Thoracic aorta endothelial cell (primary cell): ENCODE measurements at places on chromosomes 12 and 14. TPM values are rescaled to one million over a fixed set of nuclear protein-coding genes. Genes with fewer than 3 reads are reported as not detected.

Gene LGR5
- not detected in 2 replicates for total RNA-seq

Gene MGP
- 76.1 and 104 TPM in 2 replicates for total RNA-seq

Gene FOXN4
- total RNA-seq = not detected in 2 replicates

Gene PTGR2
- total RNA-seq = 3.5 and 4.5 TPM in 2 replicates

Gene CERS5
- total RNA-seq = 37.9 and 41.9 TPM in 2 replicates

Gene ANO2
- 12.6 and 48.8 TPM in 2 replicates for total RNA-seq

Gene SLC5A8
- total RNA-seq = not detected in 2 replicates

Gene RSRC2
- 58.6 and 61.7 TPM in 2 replicates for total RNA-seq

Gene PLBD1
- total RNA-seq = 0.40 and 1.0 TPM in 2 replicates

Gene GSKIP
- total RNA-seq = 39.8 and 56.3 TPM in 2 replicates

Gene ADAM21
- total RNA-seq = 0.36 and 0.40 TPM in 2 replicates

Gene PRR4
- 1.9 and 2.3 TPM in 2 replicates for total RNA-seq

Gene SRSF9
- total RNA-seq = 179 and 196 TPM in 2 replicates

Gene ADIPOR2
- total RNA-seq = 45.5 and 63.9 TPM in 2 replicates

Gene LMBR1L
- 58.9 and 62.1 TPM in 2 replicates for total RNA-seq

Gene TAS2R13
- total RNA-seq = 2.9 and 5.2 TPM in 2 replicates

Gene MORN3
- total RNA-seq = 0.29 and 0.80 TPM in 2 replicates

Gene MAP4K5
- total RNA-seq = 89.2 and 108 TPM in 2 replicates

Gene MANSC1
- total RNA-seq = 43.6 and 49.5 TPM in 2 replicates

Gene GZMB
- total RNA-seq = not detected in 2 replicates

Gene ERG28
- total RNA-seq = 9.7 and 14.4 TPM in 2 replicates

Gene MAP3K9
- total RNA-seq = under 0.01 and 0.07 TPM in 2 replicates

Gene DPF3
- 4.4 and 9.3 TPM in 2 replicates for total RNA-seq

Gene FGFR1OP2
- total RNA-seq = 85.8 and 98.9 TPM in 2 replicates

Gene INSM2
- not detected in 2 replicates for total RNA-seq
